ENCODE measurements at places on chromosomes 6 and 20.

DNA sequence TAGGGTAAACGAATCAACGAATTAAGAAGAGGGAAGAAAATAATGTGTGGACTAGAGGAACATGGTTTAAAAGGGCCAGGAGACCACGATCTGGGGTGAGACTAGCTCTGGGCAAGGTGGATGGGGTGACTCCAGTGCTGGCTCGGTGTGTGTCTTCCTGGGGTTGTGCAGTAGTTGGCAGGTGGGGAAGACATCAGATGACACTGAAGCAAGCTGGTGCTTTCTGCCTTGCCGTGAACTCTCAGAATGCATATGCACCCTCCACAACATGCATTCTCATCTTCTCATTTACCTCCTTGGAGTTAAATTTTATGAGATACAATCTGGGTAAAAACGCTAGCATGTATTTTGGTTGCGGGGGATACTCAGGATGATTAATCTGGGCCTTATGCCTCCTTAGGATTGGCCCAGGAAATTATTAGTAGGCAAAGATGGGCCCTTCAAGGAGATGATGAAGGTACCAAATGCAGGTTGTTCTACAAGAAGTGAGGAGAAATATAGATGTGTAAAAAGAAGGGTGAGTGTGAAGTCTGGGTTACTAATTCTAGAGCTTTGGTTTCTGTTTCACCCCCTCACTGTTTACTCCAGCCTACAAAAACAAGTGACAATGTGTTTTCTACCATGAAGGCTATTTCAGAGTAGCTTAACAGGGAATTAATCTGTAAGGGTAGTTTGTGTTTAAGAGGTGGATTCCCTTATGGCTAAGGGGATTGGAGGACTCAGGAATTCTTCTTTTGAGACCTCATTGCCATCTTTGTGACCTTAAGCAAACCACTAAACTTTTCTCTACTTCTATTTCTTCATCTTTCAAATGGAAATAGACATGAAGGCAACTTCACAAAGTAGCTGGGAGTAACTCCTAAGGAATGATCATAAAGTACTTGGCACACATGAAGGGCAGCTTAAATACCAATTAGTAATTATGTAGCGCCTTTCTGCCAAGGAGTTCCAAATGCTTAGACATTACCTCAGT, 71.0 kb upstream of the SUPT3H start:
- DNase-seq = no peak

GRCh38 chr20:6769903-6770785, 2.7 kb downstream of the BMP2 start:
- no peak for DNase-seq

GRCh38 chr6:13302751-13303667, 25.3 kb downstream of the TBC1D7 start:
- no peak for DNase-seq

DNA sequence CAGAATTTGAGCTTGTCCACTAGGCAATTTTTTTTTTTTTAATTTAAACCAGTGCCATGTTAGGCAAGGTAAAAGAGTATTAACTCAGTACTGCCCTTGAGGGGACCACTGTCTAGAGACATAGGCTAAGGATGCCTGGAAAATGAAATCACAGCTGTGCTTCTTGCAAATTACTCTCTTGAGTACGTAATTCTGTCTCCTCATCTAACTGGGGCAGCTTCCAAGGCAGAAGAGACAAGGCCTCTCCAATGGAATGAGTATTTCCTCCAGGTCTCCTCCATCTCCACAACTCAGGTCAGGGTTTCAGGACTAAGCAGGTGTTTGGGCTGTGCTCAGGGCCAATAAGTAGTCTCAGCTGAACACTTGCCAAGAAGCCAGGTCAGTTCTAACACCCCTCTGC, 33.8 kb upstream of the MRPS10 start:
- DNase-seq = no peak

DNA sequence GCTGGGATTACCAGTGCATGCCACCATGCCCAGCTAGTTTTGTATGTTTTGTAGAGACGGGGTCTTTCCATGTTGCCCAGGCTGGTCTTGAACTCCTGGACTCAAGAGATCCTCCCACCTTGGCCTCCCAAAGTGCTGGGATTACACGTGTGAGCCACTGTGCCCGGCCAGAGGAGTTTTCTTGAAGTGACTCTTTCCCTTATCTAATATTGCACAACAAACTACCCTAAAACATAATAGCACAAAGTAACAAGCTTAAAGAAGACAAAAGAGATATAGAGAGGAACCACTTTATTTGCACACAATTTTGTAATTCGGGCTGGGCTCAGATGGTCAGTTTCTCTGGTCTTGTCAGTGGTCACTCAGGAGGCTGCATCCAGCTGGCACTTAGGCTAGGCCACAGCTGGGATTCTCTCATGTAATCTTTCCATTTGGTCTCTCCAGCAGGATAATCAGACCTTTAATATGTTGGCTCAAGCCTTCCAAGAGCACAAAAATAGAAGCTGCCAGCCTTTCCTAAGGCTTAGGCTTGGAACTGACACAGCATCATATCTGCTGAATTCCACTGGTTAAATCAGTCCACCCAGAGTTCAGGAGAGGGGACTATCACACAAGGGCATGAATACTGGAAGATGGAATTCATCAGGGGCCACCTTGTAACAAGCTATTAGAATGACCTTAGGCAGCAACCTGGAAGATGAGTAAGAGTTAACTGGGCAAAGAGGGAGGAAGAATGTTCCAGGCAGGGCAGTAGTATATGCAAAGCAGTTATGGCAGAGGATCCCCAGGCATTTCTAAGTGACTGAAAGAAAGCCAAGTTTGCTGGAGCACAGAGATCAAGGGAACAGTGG, 56.7 kb upstream of the PNRC1 start:
- DNase-seq = no peak

- no peak for DNase-seq
Observed at GRCh38 chr6:28480253-28480932, 35.2 kb downstream of the GPX6 start.

- DNase-seq = no peak
Observed at GRCh38 chr6:170148709-170149470, 142.0 kb downstream of the DLL1 start.

DNA sequence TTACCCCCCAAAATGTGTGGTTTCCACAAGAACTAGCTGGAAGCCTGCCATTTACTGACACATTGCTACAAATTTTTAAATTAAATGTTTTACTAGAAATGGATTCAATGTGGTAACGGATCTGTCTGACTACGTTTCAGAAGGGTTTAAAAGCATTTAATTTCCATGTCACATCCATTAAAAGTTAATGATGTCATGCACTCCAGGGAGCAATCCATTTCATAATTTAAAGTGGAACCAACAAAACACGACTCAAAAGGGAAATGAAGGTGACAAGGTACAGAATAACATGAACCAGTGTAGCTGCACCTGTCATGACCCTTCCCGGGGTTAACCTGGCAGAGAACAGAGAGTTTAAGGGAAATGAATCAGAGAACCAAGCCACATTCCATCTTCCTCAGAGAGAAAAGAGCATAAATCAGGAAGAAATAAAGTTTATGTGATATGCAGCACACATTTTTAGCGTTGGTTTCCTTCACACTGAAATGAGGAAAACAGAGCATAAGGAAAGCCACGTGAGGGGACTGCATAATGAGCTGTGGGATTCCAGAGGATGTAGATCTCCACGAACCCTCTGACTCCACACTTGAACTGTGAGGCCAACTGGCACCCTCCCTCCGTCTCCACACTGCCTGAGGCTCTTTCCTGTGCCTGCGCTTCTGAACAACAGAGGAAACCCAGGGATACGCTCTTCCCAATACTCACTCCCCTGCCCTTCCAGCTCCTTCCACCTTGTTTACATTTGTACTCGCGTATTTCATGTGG, 170.3 kb upstream of the AHI1 start:
- DNase-seq = no peak

DNA sequence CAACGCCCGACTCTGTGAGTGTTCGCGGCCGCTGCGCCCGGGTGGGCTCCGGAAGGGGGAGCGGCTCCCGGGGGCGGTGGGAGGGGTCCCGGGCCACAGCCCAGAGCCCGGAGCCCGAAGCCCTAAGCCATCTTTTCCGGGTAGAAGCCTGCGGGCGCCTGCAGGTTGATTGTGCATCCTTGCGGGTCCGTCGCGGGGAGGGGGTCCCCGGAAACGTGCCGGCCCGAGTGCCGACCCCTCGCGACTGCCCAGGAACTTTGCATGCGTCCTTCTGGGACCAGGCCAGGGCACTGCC, 413 bp downstream of the PTPRA start:
- peak; percentile 40 for DNase-seq

- no peak for DNase-seq
Observed at GRCh38 chr6:72940265-72940664, 285.0 kb downstream of the KHDC1L start.

- DNase-seq = no peak
Observed at GRCh38 chr6:19324376-19324775, 512.8 kb upstream of the ID4 start.

DNA sequence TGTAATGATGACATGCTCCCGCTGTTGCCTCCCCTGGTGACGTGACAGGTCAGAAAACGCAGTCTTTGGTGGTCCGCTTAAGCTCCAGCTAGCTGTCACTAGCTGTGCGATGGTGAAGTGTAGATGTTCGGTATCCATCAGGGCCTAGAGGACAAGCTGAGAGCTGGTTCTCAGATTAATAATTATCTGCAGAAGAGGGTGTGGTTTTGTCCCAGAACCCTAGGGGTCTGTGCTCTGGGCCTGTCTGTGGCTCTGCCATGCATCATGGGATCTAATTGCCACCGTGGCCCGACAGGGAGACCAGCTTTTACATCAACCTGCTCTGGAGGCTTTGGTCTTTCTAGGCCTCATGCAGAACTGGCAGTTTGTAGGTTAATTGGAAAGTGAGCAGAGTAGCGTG, 34.1 kb downstream of the ERMARD start:
- no peak for DNase-seq

DNA sequence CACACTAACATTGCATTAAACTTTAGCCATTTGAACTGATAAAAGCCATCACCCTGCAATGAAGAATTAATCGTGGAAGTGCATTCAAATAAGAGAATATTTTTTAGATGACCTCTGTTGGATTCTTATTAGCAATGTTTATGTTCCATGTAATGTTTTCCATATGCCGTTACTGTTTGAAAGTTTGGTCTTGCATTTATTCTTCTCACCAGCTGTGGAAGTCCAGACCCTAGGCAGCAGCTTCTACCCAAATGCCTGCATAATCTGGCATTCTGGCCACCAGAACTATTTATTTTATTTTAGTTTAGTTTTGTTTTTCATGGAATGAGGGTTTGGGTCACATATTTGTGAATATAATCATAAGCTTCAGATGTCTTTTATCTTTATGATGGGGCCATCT, 140.4 kb downstream of the SAMD5 start:
- DNase-seq = no peak

DNA sequence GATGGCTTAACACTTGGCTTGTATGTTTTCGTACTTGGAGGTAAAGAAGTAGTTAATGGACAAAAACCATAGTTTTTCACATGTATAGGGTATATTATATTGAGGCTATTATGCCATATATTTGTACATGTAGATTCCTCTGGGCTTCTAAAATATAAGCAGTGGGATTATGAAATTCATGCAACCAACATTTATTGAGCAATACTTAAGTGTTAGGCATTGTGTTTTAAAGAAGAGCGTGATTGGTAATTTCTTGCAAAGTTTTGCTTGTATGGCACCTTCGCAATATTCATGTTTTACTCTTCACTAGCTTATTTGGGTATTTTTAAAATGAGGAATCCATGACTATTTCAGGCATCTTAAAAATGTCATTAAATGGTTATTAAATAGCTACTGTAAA, 2.5 kb downstream of the TULP4 start:
- no peak for DNase-seq

GRCh38 chr6:125930765-125931418, 25.7 kb upstream of the HINT3 start:
- DNase-seq = no peak

GRCh38 chr6:109454496-109455436, 806 bp downstream of the MICAL1 start:
- DNase-seq = no peak

- no peak for DNase-seq
Observed at GRCh38 chr6:11722220-11722619, 56.4 kb downstream of the ADTRP start.

DNA sequence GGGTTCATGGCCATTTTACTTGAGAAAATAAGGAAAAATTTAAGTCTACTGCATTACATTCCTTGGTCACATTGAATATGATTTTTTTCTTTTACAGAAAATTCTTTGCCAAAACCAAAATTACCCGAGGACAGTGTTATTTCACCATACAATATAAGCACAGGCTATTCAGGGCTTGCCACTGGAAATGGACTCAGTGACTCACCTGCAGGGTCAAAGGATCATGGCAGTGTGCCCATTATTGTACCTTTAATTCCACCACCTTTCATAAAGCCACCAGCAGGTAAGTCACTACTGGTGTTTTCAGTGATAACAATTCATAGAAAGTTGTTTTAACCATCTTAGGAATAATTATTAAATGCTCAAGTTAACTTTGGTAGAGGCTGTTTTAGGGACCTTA, 16.2 kb downstream of the SOBP start:
- DNase-seq = no peak

DNA sequence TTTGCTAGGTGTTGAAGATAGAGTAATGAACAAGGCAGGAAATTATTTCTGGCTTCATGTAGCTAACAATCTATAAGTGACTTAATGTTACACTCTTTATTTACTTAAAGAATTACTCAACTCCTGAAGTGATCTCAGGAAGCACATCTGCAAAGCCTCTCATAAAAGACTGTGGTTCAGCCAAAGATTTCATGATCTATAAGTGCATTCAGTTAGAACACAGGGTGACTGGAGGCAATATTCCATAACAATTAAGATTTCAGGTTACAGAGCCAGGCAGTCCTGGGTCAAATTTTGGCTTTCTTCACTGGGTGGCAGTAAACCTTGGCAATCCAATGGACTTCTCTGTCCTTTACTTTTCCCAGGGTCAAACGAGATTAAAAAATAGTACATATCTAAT, 204.0 kb downstream of the TPBG start:
- DNase-seq = no peak

DNA sequence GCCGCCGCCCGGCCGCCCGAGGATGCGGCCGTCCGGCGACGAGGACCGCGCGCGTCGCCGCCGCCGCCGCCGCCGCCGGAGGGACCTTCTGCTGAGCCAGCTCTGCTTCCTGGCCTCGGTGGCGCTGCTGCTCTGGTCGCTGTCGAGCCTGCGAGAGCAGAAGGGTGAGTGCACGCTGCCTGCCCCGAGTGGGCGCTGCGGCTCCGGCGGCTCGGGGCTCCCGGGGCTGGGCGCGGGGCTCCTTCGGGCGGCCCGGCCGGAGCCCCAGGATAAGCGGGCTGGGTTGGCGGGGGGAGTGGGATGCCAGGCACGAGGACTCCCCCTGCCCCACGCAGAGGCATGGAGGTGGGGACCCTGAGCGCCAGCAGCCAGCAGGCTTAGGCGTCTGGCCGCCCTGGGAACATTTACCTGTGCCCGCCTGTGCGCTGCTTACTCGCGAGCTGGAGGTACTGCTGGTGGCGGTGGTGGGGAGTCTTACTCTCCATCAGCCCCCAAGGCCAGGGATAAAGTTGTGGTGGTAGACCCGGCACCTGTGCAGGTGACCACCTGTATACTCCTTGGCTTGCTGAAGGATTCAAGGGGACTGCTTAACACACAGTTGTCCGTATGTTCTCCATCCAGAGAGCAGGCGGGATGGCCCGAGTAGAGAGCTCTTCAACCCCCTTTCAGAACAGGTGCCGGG, 520 bp downstream of the SLC24A3 start:
- peak; percentile 13 for DNase-seq

- DNase-seq = no peak
Observed at GRCh38 chr6:167287513-167288048, 3.5 kb upstream of the UNC93A start.

- no peak for DNase-seq
Observed at GRCh38 chr20:32909896-32910571, 51.3 kb downstream of the EFCAB8 start.

GRCh38 chr6:100665041-100665380, 200.3 kb upstream of the SIM1 start:
- DNase-seq = no peak

- no peak for DNase-seq
Observed at GRCh38 chr20:11387189-11387754, 530.4 kb upstream of the BTBD3 start.
